ENCODE measurements at places on chromosomes 5 and 9.

- DNase-seq, result no peak
Measured at GRCh38 chr9:137534256-137535119, 15.7 kb downstream of the PNPLA7 start.

GRCh38 chr9:2691626-2692025 is 25.7 kb upstream of the KCNV2 start:
- no peak for DNase-seq

GRCh38 chr5:125484742-125485641 is 738.6 kb upstream of the ZNF608 start:
- no peak for DNase-seq

DNA sequence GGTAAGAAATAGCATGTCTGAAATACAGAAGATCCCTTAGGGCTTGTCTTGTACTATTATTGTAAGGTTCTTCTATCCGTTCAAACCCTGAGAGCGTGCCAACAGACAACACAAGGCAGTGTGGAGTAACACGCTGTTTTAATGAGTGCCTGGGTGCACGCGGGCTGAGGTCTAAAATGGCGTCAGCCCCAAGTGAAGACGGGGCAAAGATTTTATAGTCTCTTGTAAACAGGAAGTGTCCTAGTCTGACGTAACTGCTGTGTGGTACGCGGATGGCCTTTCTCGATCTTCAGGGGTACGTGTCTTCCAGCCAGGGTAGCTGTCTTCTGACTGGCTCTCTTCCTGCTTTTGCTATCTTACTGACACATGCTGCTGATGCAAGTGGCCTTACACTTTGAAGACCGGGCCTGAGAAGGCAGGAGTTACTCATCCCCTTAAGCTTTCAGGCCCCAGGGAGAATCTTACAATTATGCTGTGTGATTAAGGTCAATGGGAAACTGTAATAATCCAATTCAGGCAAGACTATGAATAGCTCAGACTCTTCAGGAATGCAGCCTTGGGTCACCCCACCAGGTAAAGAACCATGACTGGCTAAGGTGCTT is 1812.0 kb upstream of the CDH9 start:
- no peak for DNase-seq

GRCh38 chr5:7157083-7157482 is 238.9 kb upstream of the ADCY2 start:
- DNase-seq, result no peak

- no peak for DNase-seq
Measured at GRCh38 chr5:117131048-117131679, 556.5 kb upstream of the SEMA6A start.

GRCh38 chr5:148913985-148914431 is 87.6 kb downstream of the ADRB2 start:
- no peak for DNase-seq

DNA sequence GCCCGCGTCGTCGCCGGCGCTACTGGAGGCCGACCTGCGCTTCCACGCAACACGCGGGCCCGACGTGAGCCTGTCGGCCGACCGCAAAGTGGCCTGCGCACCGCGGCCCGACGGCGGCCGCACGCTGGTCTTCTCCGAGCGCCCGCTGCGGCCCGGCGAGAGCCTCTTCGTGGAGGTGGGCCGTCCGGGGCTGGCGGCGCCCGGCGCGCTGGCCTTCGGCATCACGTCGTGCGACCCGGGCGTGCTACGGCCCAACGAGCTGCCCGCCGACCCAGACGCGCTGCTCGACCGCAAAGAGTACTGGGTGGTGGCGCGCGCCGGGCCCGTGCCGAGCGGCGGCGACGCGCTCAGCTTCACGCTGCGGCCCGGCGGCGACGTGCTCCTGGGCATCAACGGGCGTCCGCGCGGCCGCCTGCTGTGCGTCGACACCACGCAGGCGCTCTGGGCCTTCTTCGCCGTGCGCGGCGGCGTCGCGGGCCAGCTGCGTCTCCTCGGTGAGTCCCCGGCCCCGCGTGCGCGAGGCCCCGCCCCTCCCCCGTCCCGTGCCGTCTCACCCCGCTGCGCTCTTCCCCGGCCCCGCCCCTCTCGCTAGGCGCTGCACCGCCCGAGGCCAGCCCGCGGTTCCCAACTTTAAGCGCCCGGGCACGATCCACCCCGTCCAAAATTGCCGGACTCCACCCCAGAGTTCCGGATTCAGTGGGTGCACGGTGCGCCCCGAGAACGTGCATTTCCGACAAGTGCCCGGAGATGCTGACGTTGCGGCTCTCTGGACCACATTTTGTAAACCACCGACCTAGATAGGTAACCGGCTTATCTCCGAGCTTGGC is 42.8 kb downstream of the NEURL1B start:
- DNase-seq, result no peak

DNA sequence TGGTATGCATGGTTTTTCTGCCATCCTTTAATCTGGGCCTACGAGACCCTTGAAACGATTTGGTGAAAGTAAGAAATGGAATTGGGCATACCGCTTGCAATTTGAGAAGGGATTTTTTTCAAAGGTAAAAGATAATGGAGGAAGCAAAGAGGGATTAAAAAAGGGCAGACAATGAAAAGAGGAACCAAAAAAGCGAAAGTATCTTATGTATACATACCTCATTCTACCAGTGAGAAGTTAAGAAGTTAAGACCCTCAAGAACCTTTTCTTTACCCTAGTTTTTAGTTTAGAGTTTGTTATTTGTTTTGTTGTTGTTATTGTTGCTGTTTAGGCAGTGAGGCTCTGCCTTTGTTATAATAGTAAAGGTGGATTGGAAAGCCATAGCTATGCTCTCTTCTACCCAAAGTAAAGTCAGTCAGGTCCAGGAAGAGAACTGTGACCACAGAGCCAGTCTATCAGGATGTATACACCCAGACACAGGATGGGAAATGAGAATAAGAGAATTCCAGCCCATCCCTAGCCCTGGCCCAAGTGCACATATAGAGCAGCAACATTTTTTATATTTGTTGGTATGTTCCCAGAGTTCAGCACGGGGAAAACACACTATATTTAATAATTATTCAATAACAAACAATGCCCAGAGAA is 166.6 kb downstream of the RFX3 start:
- DNase-seq, result no peak

DNA sequence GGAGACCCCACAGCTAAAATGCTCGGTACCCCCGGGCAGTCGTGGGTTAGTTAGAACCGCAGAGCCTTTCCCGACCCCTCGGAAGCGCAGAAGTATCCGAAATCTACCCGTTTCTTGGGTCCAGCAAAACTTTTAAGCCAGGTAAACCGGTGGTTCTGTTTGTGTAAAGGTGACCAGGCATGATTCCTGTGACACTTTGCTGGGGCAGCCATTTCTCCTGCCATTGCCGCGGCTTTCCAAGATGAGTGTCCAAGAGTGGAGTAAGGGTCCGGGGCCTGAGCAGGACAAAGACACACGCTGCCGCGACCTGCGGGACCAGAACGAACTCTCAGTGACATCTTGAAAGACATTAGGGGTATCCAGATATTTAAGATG is 655 bp downstream of the MARVELD2 start:
- DNase-seq, result no peak

GRCh38 chr9:1743121-1743960 is 271.8 kb upstream of the SMARCA2 start:
- no peak for DNase-seq

GRCh38 chr9:109086221-109086620 is 33.5 kb downstream of the TMEM245 start:
- no peak for DNase-seq

DNA sequence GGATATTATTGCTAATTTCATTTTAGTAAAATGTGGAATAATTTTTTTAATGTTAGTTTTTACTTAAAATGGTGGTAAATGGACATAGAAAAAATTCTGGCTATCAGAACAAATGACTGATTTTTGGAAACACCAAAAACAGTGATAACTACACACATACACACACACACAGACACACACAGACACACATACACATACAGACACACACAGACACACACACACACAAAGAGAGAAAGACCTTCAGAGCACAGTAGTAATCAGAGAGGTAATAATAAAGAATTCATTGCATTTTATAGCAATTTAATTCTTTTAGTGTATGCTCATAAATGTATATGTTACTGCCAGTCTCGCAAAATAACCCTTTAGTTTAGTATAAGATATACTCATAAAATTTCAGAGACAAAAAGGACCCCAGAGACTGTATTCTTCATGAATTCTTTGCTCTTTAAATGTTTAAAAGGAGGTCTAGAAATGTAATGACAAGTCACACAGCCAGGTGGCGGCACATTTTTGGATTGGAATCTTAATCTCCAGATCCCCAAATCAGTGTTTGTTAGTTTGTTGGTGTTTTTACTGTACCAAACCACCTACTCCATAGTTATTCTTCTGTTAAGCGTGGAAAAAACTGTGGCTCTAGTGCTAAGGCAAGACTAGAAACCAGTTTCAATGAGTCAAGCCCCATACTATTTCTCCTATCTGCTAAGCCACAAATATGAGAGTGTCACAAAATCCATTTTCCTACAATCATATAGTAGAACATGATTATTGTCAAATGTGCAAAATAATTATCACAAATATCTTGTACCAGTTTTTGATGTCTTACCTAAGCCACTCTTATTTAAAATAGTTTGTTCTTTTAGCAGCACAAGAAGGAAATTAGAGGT is 109.9 kb downstream of the EDIL3 start:
- no peak for DNase-seq

DNA sequence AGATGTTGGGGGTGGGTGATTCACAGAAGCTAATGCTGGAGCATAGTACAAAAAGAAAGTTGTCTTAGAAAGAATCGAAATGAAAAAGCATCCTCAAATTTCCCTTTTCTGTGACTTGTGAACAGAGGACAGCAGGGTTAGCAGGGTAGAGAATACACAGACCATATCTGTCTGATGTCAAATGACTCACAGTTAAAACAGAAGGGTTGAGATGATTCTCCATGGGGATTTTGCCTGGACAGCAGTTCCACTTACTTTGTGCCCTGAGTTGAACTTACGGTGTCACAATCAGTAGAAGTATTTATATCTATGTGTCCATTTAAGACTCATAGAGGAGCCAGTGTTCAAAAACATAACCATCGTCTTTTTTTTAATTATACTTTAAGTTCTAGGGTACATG is 801.6 kb downstream of the KCTD16 start:
- DNase-seq, result no peak

DNA sequence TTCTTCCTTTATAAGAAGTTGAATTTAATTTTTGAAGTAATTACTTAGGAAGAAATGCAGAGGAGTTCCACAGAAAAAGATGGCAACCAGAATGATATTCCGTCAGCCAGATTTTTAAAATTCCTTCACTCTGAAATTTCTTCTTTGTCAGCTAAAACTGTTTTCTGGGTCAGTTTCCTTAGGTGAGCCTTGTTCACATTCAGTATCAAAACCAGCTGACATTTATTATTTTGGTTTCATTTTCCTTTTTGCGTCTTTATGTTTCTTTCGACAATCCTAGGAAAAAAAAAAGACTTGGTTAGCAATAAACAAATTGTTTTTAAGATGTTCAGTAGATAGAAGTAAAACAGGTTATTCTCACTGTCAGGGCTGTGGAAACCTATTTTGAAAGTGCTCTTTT is 4.1 kb upstream of the IARS1 start:
- no peak for DNase-seq

- no peak for DNase-seq
Measured at GRCh38 chr5:96946381-96946780, 10.5 kb downstream of the LNPEP start.

DNA sequence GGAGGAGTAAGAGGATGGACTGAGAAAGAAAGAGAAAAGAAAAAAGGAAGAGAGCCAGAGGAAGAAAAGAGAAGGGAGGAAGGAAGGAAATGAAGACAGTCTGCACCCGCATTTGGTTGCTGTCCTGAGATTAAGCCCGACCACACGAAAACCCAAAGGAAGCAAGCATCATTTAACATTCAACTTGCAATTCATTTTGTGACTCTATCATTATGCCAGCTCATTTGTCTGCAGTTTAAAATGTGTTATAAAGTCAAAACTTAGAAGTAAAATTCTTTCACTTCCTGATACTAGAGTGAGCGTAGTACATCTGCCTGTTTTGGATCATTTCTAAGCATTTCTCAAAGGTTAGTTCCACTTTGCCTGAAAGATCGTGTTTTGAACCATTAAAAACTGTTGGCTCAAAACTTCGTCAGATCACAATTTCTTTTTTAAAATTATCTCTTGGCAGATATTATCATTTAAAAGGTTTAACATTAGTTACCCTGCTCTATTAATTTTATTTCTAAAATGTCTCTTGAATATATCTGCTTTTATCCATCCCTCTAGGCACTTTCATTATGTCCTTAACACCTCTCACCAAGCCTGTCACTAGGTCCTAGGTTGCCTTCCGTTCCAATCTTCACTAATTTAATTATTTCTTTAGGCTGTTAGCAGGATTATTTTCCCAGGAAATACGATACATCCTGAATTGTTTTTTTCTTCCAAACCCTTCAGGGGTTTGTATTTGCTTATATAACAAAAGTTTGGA is 240.9 kb downstream of the TLE4 start:
- no peak for DNase-seq

GRCh38 chr5:153629027-153629895 is 138.8 kb downstream of the GRIA1 start:
- DNase-seq, result no peak

- DNase-seq, result no peak
Measured at GRCh38 chr9:84945878-84946538, 276.5 kb downstream of the NTRK2 start.

GRCh38 chr9:3323714-3324113 is 202.1 kb downstream of the RFX3 start:
- no peak for DNase-seq

DNA sequence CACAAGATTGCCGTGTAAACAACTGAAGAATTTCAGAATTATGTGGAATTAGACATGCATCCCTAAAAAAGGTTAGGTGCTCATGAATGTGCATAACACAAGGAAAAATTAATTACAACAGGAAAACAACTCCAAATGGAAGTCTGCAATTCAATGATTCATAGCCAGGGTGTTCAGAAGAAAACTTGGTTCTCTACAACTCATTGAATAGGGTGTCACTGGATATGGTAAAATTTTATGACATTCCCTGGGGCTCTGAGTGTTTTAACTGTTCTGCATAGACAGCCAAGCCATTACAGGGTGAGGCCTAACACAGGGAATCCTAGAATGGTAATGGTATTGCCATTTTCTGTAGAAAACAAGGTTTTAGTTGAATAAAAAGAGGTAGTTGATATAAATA is 24.4 kb upstream of the ZSWIM6 start:
- no peak for DNase-seq

DNA sequence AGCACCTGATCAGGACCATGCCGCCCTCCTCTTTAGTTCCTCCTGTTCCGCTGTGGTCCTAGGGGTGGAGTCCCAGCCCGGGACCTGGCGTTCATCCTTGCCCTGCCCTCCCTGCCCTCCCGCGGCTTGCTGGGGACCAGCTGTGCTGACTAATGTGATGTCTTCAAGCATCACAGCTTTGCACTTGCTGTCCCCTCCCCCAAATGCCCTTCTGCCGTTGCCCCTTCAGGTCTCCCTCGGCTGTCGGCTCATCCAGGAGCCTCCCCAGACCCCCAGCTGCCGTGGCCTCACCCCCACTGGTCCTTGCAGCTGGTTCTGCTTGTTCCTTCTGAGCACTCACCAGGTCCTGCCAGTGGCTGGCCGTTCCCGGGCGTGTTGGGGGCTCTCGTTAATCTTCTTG is 19.9 kb downstream of the RXRA start:
- no peak for DNase-seq

GRCh38 chr5:73122875-73123810 is 2.8 kb downstream of the TMEM171 start:
- no peak for DNase-seq
